Muscle of leg (tissue), 16 donors: ENCODE measurements at places on chromosomes 7 and 10. TPM values are rescaled to one million over a fixed set of nuclear protein-coding genes. Genes with fewer than 3 reads are reported as not detected.

Gene ZC3HAV1L
- total RNA-seq: 9.0 TPM

Gene MUC12
- total RNA-seq: 0.31 TPM

Gene BTBD16
- total RNA-seq: 0.27 TPM

Gene NPVF
- not detected for total RNA-seq

DNA sequence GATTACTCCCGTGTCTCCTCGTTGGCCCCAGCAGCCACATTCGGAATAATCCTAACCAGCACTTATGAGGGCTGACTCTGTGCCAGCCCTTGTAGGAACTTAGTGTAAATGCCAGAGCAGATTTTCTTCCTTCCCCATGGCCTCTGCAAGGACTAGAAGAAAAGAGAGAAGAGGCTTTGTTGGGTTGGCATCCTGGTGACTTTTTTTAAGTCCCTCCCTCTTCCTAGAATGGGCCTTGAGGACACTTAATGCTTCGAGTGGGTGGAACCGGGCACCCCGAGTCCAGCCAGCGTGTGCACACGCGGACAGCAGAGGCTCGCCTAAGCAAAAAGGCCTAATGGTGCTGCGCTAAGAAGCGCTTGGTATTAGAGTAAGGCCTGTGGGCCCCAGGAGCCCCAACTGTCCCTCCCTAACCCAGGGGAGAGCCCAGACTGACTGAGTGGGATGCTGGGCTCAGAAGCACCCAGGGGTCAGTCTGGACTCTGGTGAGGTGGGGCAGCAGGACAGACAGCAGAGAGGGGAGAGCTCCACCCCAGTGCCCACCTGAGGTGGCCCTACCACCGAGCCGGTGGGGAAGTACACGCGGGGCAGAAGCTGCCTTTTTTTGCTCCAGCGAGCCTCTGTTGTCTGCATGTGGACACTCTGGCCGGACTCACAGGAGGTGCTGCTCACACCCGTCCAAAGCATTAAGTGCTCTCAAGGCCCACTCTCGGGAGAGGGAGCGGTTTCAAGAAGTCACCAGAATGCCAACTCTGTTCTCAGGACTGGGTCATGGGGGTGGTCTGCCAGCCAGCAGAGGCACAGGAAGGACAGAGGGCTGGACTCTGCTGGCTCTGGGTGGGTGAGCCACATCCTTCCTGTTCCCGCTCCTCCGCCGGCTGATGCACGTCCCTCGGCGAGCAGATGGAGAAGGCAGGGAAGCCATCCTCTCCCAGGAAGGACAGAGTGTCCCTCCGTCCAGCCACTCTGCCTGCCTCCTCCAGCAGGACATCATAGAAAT, 12.5 kb downstream of the ITPRIP start:
- peaks cover 9% of the 10 kb centered on the region for H3K36me3 ChIP-seq
- no peaks in the 10 kb centered on the region for H3K27me3 ChIP-seq
- no peak overlapping the region for H3K4me3 ChIP-seq

DNA sequence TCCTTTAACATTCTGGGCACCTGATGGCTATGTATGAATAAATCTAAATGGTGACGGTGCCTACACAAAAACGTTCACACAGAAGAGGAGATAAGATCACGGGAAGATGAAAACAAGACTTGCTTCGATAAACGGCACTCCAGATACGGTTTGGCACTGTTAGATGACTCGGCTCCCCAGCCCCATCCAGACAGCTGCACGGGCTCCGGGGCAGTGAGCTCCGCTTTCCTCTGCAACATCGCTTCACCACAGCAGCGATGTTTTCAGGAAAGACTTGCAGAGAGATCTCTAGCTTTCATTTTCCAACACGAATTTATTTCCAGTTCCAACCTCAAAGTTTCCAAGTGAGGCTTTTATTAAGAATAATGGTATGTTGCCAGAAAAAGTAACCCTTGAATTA, 132.1 kb downstream of the KLF6 start:
- H3K27me3 ChIP-seq: no peaks in the 10 kb centered on the region
- H3K4me1 ChIP-seq: peaks cover 6% of the 10 kb centered on the region
- H3K36me3 ChIP-seq: no peaks in the 10 kb centered on the region
- peak overlapping the region; percentile 50 for H3K27ac ChIP-seq

GRCh38 chr10:58857251-58857805, 319.1 kb upstream of the PHYHIPL start:
- peaks cover 22% of the 10 kb centered on the region for H3K4me1 ChIP-seq
- DNase-seq: no peak
- no peak overlapping the region for H3K4me3 ChIP-seq
- no peak overlapping the region for H3K27ac ChIP-seq
- H3K36me3 ChIP-seq: no peaks in the 10 kb centered on the region
- H3K27me3 ChIP-seq: no peaks in the 10 kb centered on the region

- no peak overlapping the region for H3K27ac ChIP-seq
- DNase-seq: peak; percentile 14
- no peaks in the 10 kb centered on the region for H3K4me1 ChIP-seq
- no peaks in the 10 kb centered on the region for H3K36me3 ChIP-seq
Measured at GRCh38 chr7:142927085-142927745, 6.3 kb downstream of the TRPV5 start.

- DNase-seq: no peak
- H3K4me1 ChIP-seq: peaks cover 3% of the 10 kb centered on the region
- no peaks in the 10 kb centered on the region for H3K27me3 ChIP-seq
Measured at GRCh38 chr10:124464028-124464965, 2.7 kb downstream of the LHPP start.

DNA sequence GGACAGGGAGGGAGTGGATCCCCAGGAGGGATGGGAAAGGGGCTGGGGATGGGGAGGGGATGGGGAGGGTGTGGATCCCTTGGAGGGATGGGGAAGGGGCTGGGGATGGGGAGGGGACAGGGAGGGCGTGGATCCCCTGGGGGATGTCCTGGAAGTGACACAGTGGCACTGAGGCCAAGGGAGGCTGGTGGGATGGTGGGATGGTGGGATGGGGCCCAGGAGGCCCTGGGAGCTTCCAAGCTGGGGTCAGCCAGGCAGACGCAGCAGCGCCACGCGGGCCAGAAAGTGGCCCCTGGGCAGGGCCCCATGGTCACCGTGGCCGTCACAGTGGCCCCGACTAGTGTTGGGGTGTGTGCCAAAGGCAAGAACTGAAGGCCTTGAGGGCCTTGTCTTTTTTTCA, 67.8 kb downstream of the INPP5A start:
- H3K4me1 ChIP-seq: peaks cover 30% of the 10 kb centered on the region
- H3K4me3 ChIP-seq: no peak overlapping the region
- H3K27me3 ChIP-seq: no peaks in the 10 kb centered on the region
- DNase-seq: no peak
- H3K27ac ChIP-seq: no peak overlapping the region

DNA sequence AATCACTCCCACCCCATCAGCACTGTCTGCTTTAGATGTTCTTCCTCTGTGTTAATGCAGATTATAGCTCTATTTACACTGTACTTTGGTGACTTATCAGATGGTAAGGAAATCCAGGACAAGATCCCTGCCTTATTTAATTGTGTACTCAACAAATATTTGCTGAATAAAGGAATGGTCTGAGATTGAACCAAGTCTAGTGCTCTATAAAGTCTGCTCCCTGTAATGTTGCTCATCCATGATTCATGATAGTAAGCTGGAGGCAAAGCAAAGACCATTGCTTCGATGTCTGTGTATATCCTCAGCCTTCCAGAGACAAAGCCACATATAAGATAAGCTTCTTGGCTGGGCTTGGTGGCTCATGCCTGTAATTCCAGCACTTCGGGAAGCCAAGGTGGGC, 33.5 kb downstream of the PLCE1 start:
- H3K27me3 ChIP-seq: no peaks in the 10 kb centered on the region
- no peak for DNase-seq
- H3K4me1 ChIP-seq: no peaks in the 10 kb centered on the region
- peaks cover 14% of the 10 kb centered on the region for H3K36me3 ChIP-seq
- no peak overlapping the region for H3K27ac ChIP-seq
- no peak overlapping the region for H3K4me3 ChIP-seq
